ENCODE measurements at places on chromosomes 13 and 19.
A peak's percentile ranks its signal among the peaks of the same experiment; 100 is the strongest.

- H3K4me3 ChIP-seq, result no peak overlapping the region
- H3K36me3 ChIP-seq, result peaks cover 9% of the 10 kb centered on the region
- H3K27me3 ChIP-seq, result no peaks in the 10 kb centered on the region
- no peak overlapping the region for H3K27ac ChIP-seq
These were observed 3.7 kb downstream of the JUNB start for GRCh38 chr19:12794971-12795381.

DNA sequence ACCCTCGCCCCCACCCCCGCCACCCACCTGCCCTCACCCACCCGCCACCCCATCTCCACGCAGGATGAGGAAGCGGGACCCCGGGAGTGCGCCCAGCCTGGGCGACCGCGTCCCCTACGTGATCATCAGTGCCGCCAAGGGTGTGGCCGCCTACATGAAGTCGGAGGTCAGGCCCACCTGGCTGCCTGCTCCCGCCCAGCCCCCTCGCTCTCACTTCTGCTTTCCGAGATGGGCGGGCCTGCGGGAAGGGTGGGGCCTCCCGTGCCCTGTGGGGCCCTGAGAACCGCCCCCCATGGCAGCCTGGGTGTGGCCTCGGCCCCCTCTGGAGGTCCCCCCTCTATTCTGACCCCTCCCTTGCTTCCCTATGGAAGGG is 3.1 kb upstream of the SPIB start:
- no peak for DNase-seq
- peaks cover 19% of the 10 kb centered on the region for H3K27me3 ChIP-seq
- no peak overlapping the region for H3K27ac ChIP-seq
- no peaks in the 10 kb centered on the region for H3K4me1 ChIP-seq
- H3K4me3 ChIP-seq, result no peak overlapping the region

- H3K27ac ChIP-seq, result no peak overlapping the region
- H3K4me1 ChIP-seq, result peaks cover 3% of the 10 kb centered on the region
- no peak overlapping the region for H3K4me3 ChIP-seq
- no peaks in the 10 kb centered on the region for H3K36me3 ChIP-seq
These were observed 330.2 kb downstream of the DNAJC15 start for GRCh38 chr13:43353631-43354030.

DNA sequence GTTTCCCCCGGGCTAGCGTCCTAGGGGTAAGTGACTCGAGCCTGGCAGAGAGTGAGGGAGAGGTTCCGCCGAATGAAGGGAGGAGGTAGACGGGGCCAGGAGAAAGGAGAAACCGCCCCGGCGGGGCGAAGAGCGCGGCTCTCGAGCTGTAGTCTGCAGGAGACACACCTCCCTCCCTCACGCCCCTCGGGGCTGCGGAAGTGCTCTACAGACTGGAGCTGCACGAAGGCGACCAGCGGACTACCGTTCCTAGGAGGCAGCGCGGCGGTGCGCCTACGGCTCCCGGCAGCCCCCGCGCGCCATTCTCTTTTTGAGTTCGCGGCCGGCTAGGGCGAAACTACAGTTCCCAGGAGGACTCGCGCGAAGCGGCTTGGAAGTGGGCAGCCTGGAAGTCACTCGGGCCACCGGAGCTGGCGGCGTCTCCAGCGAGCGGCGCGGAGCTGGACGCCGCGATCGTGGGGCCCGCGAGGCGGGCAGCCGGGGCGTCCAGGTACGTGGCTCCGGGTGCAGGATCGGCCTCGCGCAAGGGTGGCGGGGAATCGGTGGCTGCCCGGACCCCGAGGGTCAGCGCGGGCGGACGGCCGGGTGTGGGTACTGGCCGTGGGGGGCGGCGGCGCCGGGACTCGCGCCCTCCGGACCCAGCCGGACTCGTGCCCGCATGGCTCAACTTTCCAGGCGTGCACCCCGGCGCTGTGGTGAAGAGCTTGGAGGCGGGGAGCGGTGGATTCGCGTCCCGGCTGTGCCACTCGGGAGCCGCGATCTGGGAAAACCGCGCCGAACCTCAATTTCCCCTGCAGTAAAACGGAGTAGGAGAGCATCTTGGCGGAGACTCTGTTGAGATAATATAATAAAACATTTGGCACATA is at the start of gene SIPA1L3:
Gene SIPA1L3, plus strand, starts transcription at position 340 of the 866 bp plus-strand sequence. CDS start 174,358 bp downstream, outside the sequence.
- no peaks in the 10 kb centered on the region for H3K27me3 ChIP-seq
- peak within 1 kb of the TSS; percentile 99 for H3K4me3 ChIP-seq
- no peaks in the 10 kb centered on the region for H3K36me3 ChIP-seq
- peaks cover 15% of the 10 kb centered on the region for H3K4me1 ChIP-seq

DNA sequence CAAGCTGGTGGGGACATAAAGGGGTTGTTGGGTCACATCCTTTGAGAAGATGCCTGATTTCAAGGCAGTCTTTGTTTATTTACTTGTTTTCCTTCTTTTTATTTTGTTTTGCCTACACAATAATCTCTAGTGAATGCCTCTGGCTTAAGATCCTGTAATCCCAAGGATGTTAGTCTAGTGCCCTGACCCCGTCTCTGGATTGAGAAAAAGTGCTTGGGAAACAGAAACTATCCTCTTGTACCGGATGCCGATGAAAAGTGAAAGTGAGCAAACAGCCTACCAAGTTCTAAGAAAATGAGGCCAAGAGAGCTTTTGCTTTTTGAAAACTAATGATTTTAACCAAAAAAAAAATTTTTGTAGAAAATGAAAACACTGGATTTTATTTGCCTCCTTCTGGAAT is 42.1 kb upstream of the C1QTNF9 start:
- no peak overlapping the region for H3K4me3 ChIP-seq
- H3K4me1 ChIP-seq, result peaks cover 21% of the 10 kb centered on the region
- no peak overlapping the region for H3K27ac ChIP-seq
- no peak for DNase-seq

DNA sequence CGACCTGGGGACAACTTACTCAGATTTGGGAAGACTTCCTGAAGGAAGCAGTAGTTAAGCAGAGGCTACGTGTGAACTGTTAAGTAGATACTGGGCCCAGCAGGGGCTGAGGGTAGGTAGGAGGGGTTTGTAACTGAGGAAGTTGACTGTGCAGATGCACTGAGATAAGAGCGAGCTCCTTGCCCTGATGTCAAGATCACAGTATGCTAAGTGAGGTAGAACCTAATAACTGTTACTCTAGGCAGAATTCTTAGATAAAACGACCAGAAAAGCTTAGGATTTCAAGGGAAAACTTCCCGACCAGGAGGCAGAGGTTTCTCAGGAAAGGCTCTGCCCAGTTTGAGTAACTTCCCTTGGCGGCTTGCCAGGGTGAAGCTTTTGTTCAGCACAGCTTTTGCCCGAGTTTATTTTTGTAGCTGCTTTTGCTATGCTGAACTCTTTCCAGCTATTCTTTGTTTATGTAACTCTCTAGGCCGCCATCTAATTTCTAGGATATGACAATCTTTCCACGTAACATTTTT is 632.1 kb downstream of the DIAPH3 start:
- peak; percentile 98 for DNase-seq
- H3K4me3 ChIP-seq, result no peak overlapping the region
- H3K27ac ChIP-seq, result peak overlapping the region; percentile 73
- H3K27me3 ChIP-seq, result no peaks in the 10 kb centered on the region

Data from endothelial cell of umbilical vein (primary cell).